ENCODE measurements at places on chromosomes 16 and 17.

GRCh38 chr17:75559958-75560533 lies 27.6 kb upstream of the MYO15B start:
- no peak for DNase-seq

DNA sequence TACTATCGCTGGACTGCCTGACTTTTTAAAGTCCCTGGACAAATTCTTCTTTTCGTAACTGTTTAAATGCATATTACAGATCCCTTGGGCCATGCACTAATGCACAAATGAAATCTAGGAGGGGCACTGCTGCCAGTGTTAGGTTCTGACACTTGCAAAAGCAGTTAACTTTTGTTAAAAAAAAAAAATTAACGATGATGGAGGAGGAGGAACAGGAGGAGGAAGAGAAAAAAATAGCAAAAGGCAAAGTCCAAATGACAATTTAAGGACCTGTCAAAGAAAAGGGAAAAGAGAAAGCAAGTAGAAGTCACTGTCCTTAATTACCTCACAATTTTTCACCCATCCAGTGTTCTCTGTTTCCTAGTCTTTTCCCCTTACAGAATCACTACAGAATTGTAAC lies 97.8 kb upstream of the CORO6 start:
- no peak for DNase-seq

DNA sequence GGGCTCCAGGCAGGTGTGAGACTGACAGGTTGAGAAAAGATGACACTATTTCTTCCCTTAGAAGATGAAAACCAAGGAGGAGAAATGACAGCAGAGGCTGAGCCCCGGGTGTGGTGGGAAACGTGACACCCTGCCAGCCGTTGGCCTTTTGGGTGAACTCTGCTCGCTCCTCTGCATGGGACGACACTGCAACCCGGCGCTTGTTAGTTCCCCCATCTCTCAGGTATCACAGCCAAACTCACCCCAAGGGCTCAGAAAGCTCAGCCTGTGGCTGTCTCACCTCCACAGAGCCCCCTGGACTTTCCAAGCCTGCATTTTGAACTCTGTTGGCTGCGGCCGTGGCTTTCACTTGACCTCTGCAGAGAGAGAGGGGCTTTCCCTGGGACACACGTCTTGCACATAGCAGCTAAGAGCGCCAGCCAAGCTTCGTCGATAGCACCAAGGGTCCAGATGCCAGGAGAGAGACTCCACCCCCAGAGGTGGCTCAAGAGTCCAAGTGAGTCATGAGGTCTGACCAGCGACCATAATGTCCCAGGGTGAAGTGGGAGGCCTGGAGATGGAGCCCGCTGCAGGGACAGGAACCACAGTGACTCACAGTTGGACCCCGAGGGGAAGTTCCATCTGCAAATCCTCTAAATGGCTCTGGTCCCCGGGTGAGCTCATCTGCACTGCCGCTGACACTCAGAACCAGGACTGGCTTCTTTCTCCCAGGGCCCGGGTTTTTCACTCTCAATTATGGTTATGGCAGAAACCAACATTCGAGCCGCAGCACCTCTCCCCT lies 301.9 kb downstream of the SOX9 start:
- no peak for DNase-seq

- DNase-seq, result no peak
Measured at GRCh38 chr17:6857904-6858303, 26.4 kb upstream of the TEKT1 start.

- no peak for DNase-seq
Measured at GRCh38 chr17:73093286-73093685, 798 bp upstream of the SLC39A11 start.

GRCh38 chr16:72744076-72744793 lies 303.7 kb downstream of the ZFHX3 start:
- no peak for DNase-seq

- no peak for DNase-seq
Measured at GRCh38 chr17:17028878-17029535, 13.2 kb upstream of the MPRIP start.

GRCh38 chr16:82150549-82150948 lies 19.5 kb downstream of the MPHOSPH6 start:
- no peak for DNase-seq

DNA sequence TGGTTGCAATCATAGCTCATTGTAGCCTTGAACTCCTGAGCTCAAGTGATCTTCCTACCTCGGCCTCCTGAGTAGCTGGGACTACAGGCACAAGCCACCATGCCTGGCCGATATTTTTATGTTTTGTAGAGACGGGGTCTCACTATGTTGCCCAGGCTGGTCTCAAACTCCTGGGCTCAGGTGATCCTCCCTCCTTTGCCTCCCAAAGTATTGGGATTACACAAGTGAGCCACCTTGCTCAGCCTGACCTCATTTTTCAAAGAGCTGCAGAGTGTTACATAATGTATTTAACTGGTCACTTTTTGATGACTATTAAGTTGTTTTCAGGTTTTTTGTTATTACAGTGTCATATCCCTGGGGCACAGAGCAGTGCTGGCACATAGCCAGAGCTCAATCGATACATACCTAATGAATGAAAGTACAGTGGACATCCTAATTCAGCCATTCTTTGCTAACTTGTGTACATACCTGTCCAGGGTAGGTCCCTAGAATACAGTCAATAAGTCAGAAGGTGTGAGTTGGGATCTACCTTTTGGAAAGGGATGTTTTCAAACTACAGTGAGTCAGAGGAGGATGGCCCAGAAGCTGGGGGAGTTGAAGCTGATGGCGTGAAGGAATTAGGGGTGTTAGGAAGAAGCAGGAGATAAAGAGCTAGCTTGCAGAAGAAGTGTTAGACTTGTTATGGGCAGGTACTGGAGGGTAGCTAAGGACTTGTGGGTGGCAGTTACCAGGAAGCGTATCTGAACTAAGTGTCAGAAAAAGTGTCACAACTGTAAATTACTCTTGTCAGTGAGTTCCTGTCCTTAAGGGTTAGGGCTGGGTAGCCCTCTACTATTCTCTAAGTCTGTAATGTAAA lies 20.1 kb upstream of the CYLD start:
- DNase-seq, result no peak

DNA sequence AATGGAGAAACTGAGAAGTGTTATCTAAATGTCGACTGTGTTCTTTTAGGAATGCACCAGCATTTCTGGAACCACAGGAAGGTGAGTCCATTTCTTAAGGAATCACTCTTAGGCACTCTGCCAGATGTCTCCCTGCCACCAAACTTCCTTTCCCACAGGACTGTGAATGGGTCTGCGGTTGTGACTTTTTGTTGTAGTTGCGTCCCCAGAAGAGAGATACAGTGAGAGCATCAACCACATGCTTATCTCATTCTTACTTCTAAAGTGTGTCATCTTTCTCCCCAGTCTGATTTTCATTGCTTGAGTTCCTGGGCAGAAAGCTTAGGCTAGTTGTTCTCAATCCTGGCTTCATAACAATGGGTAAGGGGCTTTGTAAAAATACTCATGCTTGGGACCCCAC lies 13.4 kb downstream of the ITPRIPL2 start:
- DNase-seq, result no peak

DNA sequence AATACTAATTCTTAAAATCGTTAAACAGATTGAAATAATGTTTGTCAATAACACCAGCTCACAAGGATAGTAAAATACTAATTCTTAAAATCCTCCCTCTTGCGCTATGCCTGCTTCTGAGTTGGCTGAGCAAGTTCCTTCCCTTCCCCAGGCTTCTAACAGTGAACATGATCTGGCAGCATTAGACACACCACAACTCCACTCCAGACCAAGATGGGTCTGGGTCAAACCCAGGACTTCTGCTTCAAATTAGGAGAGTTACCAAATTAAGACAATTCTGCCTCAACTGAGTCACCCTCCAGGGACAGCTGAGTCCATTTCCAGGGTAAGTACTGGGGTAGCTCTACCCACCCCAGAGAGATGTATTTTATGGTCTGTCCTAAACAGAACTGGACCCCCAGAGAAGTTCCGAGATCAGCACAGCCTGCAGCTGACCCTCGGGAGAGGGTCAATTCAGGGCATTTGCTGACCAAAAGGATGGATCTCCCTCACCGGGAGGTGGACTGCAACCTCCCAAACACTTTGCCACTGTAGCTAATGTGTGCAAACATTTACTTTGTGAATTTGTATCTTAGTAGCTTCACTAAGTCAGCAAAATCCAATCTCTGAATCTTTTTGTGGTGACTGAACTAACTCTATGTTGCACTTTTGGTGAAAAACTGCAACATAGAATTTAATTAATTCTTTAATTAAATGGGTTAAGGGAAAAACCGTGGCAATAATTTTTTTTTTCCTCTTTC lies 48.8 kb downstream of the ADCY9 start:
- DNase-seq, result no peak

DNA sequence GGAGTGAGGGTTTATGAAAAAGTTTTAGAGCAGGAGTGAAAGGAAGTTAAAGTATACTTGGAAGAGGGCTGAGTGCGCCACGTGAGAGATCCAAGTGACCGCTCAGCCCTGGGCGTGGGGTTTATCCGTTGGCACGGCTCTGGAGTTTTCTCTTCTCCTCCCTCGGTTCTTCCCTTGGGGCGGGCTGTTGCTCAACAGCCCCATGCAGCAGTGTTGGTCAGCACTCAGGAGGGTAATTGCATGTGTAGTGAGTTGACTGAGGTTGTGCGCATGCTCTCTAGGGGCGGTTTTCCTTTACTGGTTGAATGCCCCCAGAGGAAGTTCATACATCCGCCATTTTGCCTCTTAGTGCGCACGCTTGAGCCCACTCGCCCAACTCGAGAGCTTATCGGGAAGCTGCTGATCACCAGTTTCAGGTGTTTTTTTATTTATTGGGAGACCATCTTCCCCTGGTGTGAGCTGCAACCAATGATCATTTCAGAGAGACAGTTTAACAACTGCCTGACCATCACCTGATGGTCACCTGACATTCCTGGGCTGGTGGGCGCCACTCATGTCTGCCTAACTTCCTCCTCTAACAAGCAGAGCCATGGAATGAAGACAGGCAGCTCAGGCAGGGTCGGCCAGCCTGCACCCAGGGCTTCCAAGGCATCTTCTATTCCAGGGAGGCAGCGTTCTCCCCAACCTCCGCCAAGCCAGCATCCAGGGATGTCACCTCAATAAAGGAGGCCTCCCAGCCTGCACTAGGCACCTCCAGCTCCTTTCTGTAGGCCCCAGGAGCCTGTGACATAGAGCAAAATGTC lies 41.3 kb upstream of the DNAH17 start:
- no peak for DNase-seq

GRCh38 chr17:56972111-56972730 lies 5.7 kb upstream of the SCPEP1 start:
- no peak for DNase-seq

DNA sequence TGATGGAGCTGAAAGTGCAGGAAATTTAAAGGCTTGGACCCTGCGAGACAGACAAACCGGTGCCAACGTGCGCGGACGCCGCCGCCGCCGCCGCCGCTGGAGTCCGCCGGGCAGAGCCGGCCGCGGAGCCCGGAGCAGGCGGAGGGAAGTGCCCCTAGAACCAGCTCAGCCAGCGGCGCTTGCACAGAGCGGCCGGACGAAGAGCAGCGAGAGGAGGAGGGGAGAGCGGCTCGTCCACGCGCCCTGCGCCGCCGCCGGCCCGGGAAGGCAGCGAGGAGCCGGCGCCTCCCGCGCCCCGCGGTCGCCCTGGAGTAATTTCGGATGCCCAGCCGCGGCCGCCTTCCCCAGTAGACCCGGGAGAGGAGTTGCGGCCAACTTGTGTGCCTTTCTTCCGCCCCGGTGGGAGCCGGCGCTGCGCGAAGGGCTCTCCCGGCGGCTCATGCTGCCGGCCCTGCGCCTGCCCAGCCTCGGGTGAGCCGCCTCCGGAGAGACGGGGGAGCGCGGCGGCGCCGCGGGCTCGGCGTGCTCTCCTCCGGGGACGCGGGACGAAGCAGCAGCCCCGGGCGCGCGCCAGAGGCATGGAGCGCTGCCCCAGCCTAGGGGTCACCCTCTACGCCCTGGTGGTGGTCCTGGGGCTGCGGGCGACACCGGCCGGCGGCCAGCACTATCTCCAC lies at the start of gene NOG:
TSS of gene NOG (plus strand) at position 54 of the 674 bp plus-strand sequence. CDS start at position 579, 525 bp downstream.
- no peak for DNase-seq

DNA sequence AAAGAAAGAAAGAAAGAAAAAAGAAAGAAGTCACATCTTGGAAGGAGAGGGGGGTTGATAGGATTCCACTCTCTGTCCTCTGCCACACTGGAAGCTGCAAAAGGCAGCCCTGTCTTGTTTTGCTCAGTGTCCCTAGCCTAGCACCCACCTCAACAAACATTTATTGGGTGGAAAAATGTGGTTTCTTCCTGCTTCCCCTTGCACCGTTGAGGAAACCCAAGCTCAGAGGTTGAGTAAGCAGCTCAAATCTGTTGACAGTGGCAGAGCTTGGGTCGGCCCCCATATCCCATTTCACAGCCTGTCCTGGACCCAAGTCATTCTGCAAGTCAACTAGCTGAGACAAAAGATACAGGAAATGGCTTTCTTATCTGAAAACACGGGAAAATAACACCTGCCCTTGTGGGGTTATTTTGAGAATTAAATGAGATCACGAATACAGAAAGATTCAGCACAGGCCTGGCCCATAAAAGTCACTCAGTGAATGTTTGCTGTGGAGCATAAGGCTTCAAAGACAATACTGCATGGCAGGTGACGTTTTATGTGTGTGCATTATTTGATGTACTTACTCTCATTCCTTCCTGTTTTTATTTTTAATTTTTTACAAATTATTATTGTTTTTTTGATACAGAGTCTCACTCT lies 63.6 kb downstream of the SCNN1B start:
- no peak for DNase-seq

DNA sequence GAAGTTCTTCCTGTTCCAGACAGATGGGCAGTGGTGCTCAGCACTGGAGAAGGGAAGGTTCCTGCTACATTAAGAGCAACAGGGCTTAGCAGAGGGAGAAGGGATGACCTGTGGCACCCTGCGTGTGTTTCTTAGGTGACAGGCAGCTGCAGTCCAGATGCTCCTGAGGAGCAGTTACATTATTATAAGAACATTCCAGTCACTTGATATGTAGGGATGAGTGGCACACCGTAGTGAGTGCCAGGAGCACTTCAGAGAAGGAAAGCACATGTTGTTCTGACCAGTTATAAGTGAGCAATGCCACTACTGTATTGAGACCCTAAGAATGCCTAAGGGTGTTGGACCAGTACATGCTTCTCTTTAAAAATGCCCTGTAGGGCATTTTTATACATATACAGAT lies 39.9 kb upstream of the MRC2 start:
- DNase-seq, result no peak

All from hematopoietic multipotent progenitor cell treated with erythropoietin and hydrocortisone succinate and interleukin-3 and kit ligand, for 15 days (in vitro differentiated cells).